ENCODE measurements at places on chromosomes 7 and 10.

GRCh38 chr10:27391325-27391724 is 112.8 kb upstream of the RAB18 start:
- no peak for DNase-seq

DNA sequence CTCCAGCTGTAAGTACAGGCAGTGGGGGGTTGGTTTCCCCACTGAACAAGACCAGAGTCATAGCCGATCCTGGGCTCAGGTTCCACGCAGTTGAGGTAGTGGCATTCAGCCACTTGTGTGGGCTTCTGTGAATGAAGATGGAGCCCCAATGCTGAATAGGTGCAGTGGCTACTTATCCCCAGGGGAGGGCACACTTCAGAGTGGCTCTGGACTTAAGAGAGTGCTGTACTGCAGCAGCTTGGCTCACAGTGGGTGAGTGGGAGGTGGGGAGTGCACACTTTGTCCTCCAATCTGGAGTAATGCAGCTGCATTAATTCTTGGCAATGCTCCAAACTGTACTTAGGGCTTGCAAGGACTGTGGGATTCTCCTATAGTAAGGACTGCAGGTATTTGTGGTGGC is 81.9 kb downstream of the BUB3 start:
- DNase-seq: no peak

DNA sequence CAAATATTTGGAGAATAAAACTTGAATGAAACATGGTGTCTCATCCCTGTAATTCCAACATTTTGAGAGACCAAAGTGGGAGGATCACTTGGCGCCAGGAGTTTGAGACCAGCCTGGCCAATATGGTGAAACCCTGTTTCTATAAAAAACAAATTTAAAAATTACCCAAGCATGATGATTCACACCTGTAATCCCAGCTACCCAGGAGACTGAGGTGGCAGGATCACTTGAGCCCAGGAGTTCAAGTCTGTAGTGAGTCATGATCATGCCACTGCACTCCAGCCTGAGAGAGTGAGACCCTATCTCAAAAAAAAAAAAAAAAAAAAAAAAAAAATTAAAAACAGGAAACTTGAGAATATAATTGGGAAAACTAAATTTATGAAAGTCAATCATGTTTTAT is 481.1 kb downstream of the SEMA3D start:
- no peak for DNase-seq

DNA sequence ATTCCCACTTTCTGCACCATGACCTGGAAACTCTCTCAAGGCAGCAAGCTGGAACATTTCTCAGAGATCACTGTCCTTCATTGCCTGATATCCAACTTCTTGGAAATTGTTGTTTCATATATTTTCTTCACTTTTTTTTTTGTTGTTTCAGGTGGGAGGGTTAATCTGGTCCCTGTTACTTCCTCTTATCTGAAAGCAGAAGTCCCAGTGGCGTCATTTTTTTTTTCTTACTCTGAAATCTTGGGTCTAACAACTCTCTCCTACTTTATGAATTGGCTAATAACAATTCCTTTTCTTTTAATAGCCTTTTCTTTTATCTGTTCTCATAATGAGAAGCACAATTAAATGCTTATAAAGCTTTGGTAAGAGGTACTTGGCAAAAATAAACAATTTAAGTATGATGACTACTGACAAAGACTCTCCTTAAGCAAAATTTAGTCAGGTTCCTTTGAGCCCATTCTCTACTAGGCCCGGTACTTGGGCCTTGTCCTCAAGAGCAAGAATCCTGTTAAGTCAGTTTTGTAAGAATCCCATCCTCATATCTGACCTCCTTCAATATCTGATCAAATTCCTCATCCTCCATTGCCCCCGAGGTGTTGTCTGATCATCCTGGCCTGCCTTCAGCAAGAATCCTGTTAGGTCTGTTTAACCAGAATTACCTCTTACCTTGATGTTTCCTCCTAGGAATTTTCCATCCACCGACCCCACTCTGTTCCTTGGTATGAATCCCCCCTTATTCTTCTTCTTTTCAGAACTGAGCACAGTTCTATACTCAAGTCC is 11.5 kb upstream of the CC2D2B start:
- DNase-seq: no peak

All from activated CD4-positive, alpha-beta T cell treated with anti-CD3 and anti-CD28 coated beads, Interleukin-2, Interleukin-6, amounts not matched to agents 100 ng/mL and 50 ng/mL, durations not matched to agents 16 hours and 8 hours (primary cell).